ENCODE measurements at places on chromosomes 3 and 15.

DNA sequence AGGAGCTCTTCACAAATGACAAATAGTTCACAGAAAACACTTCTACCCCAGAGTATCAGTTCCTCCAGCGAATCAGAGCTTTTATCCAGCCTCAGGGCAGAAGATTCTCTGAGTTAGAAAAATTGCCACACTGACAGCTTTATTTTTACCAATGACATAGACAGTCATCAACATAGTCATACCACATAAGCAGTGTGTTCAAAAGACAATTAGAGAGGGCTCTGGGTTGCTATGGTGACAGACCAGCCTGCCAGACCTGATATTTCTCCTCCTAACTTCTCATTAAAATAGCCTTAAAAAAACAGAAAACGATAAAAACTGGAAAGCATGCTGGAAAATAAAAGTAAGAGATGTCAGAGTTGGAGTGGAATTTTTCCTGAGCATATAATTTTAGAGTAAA, 45.9 kb upstream of the COL6A5 start:
- no peak for DNase-seq

DNA sequence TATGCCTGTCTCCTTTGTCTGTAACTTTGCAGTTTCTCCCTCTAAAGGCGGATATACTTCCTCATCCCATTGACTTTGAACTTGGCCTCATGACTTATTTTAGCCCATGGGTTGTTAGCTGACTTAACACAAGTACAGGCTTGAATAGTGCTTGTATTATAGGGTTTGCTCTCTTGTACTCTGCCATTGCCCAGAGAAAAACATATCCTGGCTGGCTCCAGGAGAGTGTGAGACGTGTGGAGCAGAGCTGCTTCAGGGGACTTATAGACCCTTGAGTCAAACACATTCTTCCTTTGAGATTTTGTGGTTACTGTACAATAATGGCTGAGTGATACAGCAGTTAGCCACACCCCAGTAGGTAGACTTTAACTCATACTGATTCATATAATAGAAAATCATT, 124.0 kb downstream of the RAP2B start:
- DNase-seq = no peak

GRCh38 chr3:41296556-41296955, 97.3 kb downstream of the CTNNB1 start:
- DNase-seq = no peak

DNA sequence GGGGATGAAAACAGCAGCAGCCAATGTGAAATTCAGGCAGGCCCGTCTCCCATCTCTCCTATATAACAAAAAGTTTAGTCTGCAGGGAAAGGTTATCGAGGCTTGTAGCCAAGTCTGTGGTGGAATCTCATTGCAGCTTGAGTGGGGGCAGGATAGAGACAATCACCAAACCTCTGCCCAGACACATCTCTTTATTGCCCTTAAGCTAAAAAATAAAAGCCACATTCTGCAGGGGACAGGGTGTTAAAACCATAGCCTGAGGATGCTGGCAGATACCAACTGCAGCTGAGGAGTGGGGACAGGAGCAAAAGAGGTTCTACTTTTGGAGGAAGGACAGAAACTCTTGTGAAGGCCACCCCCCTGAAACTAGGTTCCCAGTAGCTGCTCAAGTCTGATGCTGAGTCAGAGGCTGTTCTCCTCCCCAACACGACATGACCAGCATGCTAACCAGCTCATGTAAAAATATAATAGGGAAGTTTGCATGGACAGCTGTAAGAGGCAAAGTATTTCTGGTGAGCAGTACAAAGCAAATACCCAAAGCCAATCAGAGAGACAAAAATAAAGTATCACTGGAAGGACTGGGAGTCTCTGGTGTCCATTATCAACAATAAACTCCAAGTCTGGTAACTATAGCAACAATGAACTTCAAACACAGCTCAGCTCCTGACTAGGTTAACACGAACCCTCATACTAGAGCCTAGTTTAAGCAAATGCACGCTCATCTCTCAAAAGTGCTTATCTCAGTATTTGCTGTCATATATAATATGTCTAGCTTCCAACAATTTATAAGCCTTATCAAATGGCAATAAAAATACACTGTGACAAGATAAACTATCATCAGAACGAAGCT, 362.2 kb upstream of the SLCO3A1 start:
- no peak for DNase-seq

DNA sequence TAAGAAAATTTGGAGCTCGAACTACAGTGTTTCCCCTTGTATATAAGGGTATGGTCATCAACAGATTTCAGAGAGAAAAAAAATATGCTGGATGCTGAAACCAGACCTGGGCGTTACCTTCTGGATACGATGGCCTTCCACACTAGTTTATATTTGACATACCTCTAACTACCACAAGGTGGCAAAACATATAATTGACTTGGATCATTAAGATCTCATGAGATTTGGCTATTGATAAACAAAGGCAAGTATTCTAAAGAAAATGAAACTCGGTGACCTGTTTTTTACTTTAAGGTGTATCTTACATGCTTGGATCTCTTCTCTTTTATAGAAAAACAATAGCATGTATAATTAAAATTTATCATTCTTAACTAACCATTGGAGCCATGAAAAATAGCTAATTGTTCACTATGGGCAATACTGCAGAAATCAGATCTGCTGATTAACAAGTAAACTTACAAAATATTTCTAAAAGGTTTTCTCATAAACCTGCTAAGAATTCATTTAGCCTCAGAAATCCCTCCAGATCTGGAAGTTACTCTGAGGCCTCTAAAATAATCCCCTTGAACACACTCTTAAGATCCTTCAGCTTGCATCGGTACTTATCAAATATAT, 300.6 kb upstream of the KCNH8 start:
- no peak for DNase-seq

- no peak for DNase-seq
Measured at GRCh38 chr3:159886050-159886449, 102.6 kb upstream of the IL12A start.

GRCh38 chr3:69422751-69423150, 36.9 kb upstream of the FRMD4B start:
- no peak for DNase-seq

GRCh38 chr3:141371882-141372281, 3.6 kb downstream of the ZBTB38 start:
- no peak for DNase-seq

GRCh38 chr3:169390271-169390670, 273.2 kb downstream of the MECOM start:
- no peak for DNase-seq

- no peak for DNase-seq
Measured at GRCh38 chr3:133840055-133840737, 34.6 kb downstream of the SRPRB start.

- DNase-seq = no peak
Measured at GRCh38 chr15:51103330-51103729, 8.6 kb upstream of the TNFAIP8L3 start.

DNA sequence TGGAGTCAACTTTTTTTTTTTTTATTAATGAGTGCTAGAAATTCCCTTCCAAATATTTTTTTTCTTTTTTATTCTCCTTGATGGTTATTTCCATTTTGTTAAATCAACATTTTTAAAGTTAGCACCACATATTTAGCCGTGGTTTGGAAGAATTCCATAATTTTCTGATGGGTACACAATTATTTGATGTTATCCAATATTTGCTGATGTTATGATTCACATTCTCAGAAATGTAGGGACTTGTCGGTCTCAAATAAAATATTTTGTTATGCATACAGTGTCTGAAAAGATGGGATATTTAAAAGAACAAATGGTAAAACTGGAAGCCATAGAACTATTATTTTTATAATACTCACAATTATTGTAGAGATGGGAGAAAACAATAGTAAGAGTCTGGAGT, 911.5 kb upstream of the GBE1 start:
- DNase-seq = no peak

DNA sequence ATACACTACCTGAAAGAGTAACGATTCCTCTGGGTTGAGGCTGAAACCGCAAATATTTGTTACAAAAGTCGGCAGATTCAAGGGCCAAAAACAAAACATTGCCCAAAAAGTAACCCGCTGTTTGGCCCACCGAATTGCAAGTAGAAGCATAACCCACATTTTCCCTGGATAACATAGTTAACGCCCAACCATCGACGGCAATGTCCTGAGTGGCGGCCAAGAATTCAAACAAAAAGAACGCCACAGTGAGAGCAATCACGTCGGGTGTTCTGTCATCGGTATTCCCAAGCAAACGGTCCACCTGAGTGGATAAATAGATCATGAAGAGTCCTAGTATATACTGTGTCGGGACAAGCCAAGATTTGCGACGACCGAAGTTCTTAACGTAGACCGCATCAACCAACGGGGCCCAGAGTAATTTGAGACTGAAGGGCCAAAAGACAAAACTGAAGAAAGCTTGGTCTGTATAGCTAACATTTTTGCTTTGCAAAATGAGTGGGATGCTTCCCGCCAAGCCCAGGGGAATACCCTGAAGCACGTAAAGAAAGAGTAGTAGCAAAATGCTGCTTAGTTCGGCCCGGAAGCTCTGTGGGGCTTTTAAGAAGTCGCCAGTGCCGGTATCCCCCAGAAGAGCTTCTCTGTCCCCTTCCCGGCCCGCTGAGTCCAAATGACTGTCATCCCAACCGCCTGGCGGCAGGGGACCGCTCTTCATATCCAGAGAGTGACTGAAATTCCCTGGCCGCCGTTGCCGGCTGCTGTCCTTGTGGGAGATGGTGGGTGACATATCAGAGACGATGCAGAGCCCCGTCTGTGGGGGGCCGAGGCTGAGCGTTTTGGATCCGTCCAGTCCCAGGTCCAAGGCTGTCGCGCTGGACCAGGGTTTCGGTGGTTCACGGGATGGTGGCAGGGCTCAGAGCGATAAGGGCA, 750 bp downstream of the SLC33A1 start:
- DNase-seq = peak; percentile 7

All from tibial nerve (tissue), 4 donors.